ENCODE measurements at places on chromosomes 7 and 10.
A peak's percentile ranks its signal among the peaks of the same experiment; 100 is the strongest.

DNA sequence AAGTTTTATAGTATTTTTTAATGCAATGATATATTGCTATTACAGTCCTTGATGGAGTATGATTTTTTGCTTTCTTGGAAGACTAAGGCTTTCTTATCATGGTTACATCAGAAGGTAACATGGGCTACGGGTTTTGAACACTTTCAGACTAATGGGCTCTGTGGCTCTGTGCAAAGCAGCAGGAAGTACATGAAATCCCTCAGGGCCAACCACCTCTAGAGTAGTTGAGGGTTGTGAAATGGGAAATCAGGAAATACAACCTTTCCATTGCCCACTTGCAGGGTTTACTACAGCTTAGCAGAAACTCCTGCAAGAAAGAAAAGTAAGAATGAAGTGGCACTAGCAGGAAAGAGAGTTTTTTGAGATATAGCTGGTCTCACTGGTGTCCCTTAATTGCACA lies 853.5 kb downstream of the KCNMA1 start:
- DNase-seq, result no peak

GRCh38 chr7:92645114-92646061 lies 55.2 kb upstream of the FAM133B start:
- no peak for DNase-seq

DNA sequence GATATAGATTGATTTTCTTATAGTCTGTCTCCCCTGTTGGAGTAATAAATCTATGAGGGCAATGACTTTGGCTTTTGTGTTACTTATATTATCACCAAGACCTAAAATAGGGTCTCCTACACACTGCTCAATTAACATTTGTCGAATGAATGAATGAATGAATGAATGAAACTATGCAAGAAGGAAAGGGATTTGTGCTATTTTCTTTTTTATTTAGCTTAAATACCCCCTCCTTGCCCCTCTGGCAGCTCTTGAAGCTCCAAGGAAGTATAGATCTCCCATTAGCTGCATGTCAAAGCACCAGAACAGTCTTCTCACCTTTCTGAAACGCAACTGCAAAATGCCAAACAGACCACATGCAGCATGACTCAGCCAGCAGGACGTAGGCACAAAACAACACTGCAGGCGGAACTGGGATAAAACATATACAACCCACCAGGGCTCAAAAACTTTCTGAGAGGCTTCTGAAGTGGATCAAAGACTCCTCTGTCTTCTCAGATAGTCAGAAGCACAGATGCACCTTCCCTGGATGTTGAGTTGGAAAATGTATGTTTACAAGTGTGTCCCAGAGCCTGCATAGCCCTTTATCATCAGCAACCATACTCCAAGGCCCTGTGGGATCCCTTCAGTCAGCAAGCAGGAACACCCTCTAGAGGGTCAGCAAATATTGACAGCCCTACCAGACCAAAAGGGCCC lies 187.8 kb downstream of the NPSR1 start:
- no peak for DNase-seq

DNA sequence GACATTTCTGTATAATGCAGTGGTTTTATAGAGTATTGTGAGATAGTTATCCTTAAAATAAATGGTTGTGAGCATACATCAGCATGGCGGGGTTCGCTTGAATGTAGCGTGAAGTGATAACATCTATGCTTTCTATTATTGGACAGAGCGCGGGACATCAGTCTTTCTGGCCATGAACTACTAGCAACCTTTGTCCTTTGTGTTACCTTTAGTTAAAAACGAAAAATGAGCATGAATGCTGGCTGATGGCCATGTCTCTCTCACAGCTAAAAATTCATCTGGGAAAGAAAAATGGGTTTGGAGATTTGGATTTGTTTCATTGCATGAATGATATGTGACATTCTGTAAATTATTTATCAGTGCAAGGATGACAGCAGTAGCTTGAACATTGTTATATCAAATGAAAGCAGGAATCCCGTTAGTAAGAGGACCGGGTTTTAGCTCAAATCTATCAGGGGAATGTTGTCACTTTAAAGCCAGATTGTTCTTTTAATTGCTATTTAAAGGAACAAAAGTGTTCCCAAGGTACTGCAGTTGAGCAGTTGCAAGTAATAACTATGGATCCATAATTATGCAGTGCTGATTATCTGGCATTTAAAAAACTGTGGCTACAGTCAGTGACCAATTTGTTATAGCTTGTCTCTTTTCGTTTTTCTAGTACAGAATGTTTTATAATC lies 131.0 kb downstream of the KAT6B start:
- no peak for DNase-seq

- DNase-seq, result no peak
Observed at GRCh38 chr7:40455485-40455884, 320.7 kb downstream of the SUGCT start.

DNA sequence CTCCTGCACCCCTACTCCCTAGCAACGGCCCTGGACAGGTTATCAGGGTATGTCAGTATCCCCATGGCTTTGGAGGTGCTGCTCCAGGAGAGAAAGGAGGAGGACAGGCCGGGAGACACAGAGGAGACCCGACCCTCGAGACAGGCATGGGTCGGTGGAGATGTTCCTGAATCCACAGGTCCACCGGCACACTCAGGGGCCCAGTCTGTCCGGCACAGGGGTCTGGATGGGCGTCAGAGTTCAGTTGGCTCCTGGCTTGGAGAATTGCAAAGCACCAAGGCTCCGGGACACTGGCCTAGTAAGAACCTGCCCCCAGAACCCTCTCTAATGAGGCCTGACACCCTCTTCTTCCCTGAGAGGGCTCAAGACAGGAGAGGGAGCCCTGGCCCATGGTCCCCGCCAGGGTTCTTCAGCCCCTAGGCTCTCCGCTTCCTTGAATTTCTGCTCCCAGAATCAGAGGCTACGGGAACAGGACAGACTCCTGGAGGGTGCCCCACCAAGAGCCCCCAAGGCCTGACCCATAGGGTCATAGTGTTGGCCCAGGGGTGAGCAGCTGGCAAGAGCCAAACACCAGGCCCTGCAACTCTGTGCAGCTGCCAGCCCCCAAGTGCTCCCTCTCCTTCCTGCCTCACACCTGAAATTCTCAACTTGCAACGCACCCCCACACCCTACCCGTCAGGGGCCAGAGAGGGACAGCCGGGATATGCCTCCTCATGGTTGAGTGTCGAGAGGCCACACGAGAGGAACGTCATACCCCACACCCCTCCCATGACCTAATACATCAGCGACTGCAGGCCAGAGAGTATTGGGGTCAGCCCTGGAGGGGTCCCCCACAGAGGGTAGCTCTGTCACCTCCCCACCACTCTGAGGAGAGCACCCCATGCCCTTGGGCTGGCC lies 5.5 kb upstream of the IRF5 start:
- DNase-seq, result peak; percentile 9

DNA sequence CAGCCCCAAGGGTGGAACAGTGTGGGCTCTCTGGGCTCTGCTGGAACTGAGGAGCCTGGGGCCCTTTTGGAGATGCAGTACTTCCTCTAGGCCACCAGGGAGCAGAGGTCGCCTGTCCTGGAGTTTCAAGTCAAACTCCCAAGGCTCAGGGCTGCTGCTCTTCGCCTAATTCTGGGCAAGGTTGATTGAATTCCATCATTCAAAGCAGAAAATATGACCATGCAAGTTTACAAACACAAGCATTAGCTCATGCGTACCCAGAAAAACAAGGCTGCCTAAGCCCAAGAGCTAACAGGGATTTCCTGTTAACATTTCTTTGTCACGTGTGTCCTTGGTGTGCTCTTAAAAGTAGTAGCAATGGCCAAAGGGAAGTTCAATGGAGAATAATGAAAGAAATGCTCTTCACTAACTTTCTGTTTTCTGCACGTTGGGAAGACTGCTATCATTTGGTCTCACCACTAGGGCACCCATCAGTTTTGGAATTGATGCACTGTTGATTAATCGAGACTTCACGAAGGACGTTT lies 20.1 kb downstream of the LDB3 start:
- DNase-seq, result peak; percentile 64

- DNase-seq, result no peak
Observed at GRCh38 chr10:45514291-45515270, 140.6 kb downstream of the ALOX5 start.

DNA sequence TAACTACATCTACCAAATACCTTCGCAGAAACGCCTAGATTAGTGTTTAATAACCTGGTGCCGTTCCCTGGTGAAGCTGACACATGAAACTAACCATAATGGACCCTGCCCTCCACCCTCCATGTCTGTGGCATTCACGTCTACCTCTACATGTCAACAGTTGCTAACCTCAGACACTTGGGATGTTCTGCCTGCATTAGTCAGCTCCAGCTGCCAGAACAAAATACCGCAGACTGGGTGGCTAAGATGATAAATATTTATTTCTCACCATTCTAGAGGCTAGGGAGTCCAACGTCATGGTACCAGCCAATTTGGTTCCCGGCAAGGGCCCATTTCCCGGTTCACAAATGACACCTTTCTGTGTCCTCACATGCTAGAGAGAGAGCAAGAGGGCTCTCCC lies 118.5 kb upstream of the CHST15 start:
- DNase-seq, result no peak

- DNase-seq, result no peak
Observed at GRCh38 chr10:59006511-59007306, 169.7 kb upstream of the PHYHIPL start.

DNA sequence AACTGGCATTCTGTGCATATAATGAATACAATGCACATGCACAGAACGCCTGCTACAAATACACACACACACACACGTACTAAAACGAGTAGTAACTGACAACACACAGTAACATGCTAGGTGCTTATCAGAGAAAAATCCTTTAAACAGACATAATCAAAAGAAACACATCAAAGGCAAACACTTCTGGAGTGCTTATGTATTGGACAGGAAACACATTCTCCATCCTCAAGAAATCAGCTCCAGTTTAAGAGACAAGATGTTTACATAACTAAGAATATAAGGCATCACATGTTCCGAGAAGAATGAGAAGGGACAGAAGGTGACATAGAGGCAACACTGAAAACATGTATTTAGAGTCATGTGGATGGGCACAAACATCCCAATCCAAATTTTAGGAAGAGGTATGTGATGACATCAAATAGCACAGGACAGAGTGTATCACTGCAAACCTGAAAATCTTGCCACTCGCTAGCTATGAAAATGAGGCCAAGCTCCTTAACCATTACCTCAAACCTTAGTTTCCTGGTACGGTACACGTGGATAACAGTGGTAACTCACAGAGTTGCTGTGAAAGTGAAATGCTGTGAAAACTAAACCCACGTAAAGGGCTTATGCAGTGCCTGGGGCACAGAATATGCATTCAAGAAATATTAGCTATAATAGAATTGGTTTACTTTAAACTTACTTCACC lies 619.6 kb downstream of the PARD3 start:
- no peak for DNase-seq

DNA sequence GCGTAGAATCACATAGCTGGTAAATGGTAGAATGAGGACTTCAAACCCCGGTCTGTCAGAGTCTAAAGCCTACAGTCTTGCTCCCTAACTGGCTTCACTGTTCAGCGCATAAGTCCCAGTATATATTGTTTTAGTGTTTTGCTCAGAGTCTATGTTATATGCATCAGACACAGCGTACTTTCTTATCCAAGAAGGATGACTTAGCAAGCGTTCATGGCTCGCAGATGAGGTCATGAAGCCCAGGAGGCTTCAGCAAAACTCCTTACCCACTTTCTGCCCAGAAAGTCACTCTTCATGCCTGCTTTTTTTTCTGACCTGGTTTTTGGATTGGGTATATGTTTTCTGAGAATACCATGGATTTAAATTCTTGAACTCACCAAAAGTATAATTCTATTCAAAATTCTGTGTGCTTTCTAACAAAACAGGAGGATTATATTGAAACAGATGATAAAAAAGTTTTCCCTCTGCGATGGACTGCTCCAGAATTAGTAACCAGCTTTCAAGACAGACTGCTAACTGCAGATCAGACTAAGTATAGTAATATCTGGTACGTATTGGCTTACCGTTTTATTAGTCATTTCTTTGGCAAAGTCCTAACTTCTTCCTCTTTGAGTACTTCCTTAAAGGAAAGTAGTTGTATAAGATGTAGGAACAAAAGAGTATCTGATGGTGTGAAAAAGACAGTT lies 24.6 kb upstream of the BHLHA15 start:
- DNase-seq, result no peak

DNA sequence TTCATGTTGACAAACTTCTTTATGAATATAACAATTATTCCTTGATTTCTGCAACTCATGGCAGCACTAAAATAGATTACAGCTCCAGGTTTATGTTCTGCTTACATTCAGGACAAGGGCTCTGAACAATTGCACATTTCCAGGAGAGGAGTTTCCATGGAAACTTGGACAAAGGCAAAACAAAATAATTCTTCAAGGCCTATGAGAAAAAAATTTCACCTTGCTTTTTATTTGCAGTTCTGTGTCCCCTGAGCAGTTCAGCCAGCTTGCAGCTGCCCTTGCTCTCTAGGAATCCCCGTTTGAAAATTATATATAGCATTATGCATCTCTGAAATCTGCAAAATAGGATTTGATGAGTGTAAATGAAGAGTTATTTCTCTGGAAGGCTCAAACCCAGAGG lies 71.7 kb downstream of the ARL4A start:
- DNase-seq, result no peak

GRCh38 chr7:3011211-3011852 lies 32.3 kb downstream of the CARD11 start:
- DNase-seq, result peak; percentile 5

- DNase-seq, result no peak
Observed at GRCh38 chr10:1418031-1418550, 319.2 kb downstream of the ADARB2 start.

DNA sequence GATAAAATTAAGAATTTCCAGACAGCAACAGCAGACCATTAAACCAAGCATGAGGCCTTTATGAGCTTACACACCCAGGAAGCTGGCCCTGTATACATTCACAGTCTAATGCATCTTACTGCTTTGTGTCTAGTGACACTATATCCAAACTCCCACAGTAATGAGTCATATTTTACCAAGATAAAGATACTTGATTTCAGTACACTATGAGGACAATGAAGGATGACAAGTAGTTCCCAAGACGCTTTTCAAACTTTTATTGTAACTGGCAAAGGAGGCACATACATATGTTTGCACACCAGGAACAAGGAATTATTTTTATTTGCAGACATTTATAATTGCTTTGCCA lies 148.0 kb downstream of the TSPAN12 start:
- no peak for DNase-seq

GRCh38 chr10:112919721-112920120 lies 30.3 kb upstream of the TCF7L2 start:
- DNase-seq, result no peak

GRCh38 chr10:43197834-43198681 lies 59.8 kb downstream of the CSGALNACT2 start:
- DNase-seq, result no peak

DNA sequence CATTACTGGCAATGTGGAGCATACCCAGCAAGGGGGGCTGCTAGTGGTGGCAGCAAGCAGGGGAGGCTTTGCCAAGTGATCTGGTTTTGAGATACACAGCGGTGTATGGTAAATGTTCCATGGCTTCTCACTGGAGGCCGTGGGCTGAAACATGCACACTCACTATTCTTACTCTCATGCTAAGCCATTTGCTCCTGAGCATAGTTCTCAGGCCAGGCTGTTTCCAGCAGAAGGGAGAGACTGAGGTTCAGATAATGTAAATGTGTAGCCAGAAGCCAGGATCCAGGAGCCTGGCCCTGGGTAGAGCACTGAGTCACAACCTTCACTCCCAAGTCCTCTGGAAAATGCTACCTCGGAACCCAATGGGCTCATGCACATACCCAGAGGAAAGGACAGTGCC lies 757.9 kb downstream of the GRID1 start:
- no peak for DNase-seq

GRCh38 chr10:48241332-48241731 lies 33.2 kb downstream of the FRMPD2 start:
- DNase-seq, result no peak

All from CD4-positive, alpha-beta T cell treated with Interleukin-4 for 1 hour (primary cell).